Regular cardiac myocyte (primary cell): ENCODE measurements at places on chromosomes 12 and 14. TPM values are rescaled to one million over a fixed set of nuclear protein-coding genes. Genes with fewer than 3 reads are reported as not detected.

Gene NPFF
- not detected in 2 replicates for total RNA-seq

Gene HOXC6
- total RNA-seq: under 0.01 and 0.19 TPM in 2 replicates

Gene VRTN
- not detected in 2 replicates for total RNA-seq

Gene NTF3
- 0.96 and 5.4 TPM in 2 replicates for total RNA-seq

Gene RPGRIP1
- not detected in 2 replicates for total RNA-seq

Gene PLXNC1
- 1.5 and 2.3 TPM in 2 replicates for total RNA-seq

Gene NDUFB1
- 204 and 209 TPM in 2 replicates for total RNA-seq
